Activated T-helper 1 cell treated with anti-CD3 and anti-CD28 coated beads, Interleukin-2, amount 50 U/mL, for 16 hours (primary cell): ENCODE measurements at places on chromosomes 2 and 18.

DNA sequence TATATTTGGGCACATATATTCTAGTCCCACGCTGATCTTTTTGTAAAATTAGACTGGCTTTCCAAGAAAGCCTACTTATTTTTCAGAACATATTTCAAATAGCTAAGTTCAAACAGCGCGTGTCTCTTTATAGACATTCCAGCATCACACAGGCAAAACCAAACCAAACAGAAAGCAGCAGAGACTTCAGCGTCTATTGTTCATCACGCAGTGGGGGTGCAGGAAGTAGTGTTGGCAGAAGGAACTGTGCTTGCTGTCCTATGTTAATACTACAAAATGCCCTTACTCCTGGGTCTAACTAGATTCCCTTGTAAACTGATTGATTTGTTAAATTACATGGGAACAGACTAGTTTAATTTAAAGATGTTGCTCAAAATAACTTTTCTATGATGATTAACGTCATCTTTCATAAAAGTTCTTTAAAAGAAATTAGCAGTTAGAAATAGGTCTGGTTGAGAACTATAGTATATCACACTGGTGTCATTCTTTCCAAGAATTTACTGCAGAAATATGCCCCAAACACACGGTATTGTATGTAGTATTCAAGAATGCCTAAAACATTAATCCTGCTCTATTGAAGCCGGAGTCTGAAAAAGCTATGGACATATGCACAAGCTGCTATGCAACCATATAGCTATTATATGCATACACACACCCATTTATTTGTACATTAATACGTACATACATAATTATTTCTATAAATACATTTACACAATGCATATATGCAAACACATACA, 436.3 kb downstream of the CBLN2 start:
- no peak for DNase-seq

- no peak for DNase-seq
These were observed 1088.1 kb upstream of the PIK3C3 start for GRCh38 chr18:40866968-40867367.

DNA sequence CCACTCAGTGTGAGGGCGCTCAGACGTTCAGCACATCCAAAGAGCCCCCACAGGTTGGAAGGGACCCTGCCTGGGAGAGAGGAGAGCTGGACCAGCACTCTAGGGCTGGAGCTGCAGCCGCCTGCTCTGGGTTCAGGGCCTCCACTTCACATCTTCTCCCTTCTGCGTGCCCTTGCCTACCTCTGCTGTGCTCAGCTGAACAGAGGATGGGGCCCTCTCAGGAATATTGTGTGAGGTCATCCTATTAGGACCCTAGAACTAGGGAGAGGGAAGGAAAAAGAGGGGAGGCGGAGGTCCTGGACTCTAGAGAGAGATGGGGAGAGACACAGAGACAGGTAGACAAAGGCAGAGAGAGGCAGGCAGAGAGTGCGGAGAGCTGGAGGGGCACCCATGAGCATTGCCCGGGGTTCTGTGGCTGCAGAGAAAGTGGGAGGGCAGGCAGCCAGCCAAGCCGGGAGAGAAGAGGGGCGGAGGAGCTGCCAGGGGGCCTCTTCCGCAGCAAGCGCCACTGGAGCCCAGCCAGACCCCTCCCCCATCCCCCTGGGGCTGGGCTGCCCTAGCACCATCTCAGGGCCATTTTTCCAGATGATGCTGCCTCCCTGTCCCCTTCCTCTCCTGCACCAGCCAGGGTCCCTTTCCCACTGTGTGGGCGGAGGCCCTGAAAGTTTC, 8.3 kb upstream of the TNS1 start:
- DNase-seq: no peak

- DNase-seq: no peak
These were observed 169.4 kb downstream of the RTP5 start for GRCh38 chr2:242038928-242039341.

DNA sequence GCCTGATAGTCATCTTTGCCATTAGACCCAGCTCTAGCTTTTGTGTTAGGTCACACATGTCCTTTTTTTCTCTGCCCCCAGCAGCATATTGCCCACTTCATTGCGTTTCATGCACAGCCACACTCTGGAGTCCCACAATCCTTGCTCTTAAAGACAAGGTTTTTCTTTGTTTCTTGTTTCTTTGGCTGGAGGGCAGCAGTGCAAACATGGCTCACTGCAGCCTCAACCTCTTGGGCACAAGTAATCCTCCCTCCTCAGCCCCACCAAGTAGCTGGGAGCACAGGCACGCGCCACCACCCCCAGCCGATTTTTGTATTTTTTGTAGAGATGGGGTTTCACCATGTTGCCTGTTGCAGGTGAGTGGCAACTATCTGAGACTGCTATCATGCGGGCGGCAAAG, 16.9 kb upstream of the PAPOLG start:
- DNase-seq: no peak

DNA sequence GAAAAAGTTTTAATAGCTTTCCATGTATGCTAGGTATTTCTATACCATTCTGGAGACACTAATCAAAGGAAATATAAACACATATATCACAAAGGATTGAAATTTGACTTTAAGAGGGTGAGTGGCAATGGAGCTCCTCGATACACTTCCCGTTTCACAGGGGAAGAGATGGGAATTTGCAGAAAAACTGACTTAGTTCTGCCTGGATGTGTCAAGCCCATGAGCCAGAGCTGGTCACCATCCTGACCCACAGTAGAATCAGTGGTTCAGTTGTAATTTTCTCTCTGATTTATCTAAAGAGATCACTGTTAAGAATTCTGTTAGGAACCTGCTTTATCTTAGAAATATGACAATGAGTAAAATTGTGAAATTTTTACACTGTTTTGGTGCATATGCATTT, 34.2 kb downstream of the PLCL1 start:
- DNase-seq: no peak

DNA sequence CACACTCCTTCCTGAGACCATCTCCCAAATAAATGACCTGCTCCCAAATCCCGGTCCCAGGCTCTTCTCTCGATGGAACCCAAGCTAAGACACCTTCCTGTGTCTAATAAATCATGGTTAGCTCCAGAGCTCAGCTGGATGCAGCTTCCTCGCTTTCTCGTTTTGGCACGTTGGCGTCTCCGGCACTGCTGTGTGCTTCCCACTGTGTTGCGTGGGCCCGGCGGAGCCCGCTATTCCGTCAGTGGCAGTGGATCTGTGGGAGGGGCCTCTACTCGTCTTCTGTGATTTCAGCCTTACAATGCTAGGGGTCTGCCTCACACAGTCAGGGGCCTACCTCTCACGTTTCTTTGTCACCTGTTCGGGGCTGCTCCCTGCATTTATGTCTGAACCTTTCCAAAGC, 29.4 kb upstream of the YWHAQ start:
- DNase-seq: no peak

GRCh38 chr18:36693931-36694620, 134.7 kb downstream of the TPGS2 start:
- no peak for DNase-seq

DNA sequence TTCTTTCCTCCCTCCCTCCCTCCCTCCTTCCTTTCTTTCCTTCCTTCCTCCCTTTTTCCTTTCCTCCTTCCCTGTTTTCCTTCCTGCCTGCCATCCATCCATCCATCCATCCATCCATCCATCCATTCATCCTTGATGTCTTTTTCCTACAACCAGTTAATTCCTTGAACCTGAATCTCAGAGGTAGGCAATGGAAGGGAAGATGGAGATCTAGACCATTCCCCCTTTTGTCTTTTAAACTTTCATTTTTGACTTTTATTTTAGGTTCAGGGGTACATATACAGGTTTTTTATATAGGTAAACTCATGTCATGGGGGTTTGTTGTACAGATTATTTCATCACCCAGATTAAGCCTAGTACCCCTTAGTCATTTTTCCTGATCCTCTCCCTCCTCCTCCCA, 97.4 kb downstream of the OSBPL6 start:
- no peak for DNase-seq

- no peak for DNase-seq
These were observed 183.9 kb upstream of the FIGN start for GRCh38 chr2:163919717-163920116.

- DNase-seq: no peak
These were observed 373.9 kb upstream of the MC4R start for GRCh38 chr18:60746491-60746890.

GRCh38 chr2:119756837-119757236, 2.9 kb upstream of the PTPN4 start:
- DNase-seq: no peak

- DNase-seq: no peak
These were observed 25.1 kb upstream of the INPP4A start for GRCh38 chr2:98419544-98419943.

GRCh38 chr2:160358046-160358445, 135.6 kb downstream of the RBMS1 start:
- DNase-seq: no peak

DNA sequence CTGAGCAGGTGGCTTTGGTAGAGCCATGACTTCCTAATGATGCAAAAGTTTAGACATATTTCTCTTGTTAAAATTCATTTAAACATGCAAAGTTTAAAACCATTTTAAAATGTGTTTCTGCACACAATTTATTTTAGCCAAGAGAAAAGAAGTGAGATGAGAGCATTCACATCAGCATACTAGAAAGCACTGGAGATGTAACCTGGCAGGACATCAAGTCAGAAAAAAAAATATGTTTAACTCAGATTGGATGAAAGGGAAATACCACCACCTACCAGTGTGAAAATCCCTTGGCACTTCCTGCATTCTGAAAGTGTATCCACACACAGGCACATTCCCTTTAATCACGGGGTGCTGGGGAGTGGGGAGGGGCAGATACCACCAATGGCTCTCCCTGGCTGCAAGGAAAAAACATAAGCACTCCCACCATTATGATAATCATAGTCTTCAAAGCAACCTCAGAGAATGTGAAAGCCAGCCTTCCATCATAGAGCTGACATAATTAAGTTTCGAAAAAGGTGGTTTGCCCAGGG, 25.0 kb downstream of the DNER start:
- DNase-seq: no peak

- DNase-seq: no peak
These were observed 219.9 kb downstream of the SH3RF3 start for GRCh38 chr2:109348671-109349502.

GRCh38 chr2:98455494-98455976, 10.9 kb downstream of the INPP4A start:
- no peak for DNase-seq

DNA sequence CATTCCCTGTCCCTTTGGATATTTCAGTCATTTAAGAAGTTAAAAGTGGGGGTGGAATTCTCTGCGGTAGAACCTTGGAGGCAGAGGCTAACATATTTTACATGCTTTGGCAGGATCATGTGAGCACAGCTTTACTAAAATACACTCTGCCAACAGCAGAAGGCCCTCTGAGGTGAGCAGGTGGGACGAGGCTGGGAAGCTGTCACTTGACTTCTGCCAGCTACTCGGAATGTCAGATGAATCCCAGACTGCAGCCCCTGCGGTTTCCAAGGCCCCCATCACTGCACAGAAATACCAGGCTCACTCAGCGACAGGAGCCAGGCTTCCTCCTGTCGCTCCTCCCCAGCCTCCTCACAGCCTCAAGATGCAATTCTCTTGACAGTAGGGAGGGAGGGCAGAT, 220.9 kb upstream of the REV1 start:
- no peak for DNase-seq

- no peak for DNase-seq
These were observed 630 bp upstream of the ZNF512 start for GRCh38 chr2:27582129-27582694.

- DNase-seq: no peak
These were observed 95.0 kb downstream of the RNF144A start for GRCh38 chr2:7012141-7012764.

GRCh38 chr18:31498574-31499524, 872 bp downstream of the DSG2 start:
- no peak for DNase-seq

DNA sequence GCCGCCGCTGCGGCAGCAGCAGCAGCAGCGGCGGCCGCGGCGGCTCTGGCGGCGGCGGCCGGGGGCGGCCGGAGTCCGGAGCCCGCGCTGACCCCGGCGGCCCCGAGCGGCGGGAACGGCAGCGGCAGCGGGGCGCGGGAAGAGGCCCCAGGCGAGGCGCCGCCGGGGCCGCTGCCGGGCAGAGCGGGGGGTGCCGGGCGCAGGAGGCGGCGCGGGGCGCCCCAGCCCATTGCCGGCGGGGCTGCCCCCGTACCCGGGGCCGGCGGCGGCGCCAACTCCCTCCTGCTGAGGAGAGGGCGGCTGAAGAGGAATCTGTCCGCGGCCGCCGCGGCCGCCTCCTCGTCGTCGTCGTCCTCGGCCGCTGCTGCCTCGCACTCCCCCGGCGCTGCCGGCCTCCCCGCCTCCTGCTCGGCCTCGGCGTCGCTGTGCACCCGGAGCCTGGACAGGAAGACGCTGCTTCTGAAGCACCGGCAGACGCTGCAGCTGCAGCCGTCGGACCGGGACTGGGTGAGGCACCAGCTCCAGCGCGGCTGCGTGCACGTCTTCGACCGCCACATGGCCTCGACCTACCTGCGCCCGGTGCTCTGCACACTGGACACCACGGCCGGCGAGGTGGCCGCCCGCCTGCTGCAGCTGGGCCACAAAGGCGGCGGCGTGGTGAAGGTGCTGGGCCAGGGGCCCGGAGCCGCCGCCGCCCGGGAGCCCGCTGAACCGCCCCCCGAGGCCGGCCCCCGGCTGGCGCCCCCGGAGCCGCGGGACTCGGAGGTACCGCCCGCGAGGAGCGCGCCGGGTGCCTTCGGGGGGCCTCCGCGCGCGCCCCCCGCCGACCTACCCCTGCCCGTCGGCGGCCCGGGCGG, 646 bp downstream of the PHLPP1 start:
- DNase-seq: peak; percentile 24

- DNase-seq: no peak
These were observed 308.3 kb downstream of the DLGAP1 start for GRCh38 chr18:4146797-4147196.

DNA sequence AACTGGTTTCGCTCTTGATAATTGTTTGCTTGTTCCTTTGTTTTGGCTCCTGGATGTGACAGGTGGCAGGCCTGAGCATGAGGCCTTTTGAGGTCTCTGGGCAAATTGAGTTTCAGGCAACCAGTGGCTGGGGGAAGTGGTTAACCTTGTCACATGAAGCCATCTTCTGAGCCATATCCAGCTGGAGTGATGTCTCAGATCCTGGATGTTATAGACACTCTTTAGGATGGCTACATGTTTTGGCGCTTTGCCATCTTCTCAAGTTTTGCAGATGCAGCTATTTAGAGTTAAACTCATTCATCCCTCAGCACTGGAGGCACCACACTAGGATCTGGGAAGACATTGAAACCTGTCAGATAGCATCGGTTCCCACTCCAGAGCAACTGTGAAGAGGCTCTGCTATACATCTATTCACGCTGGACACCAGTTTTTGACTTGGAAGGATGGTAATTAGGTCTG, 25.3 kb upstream of the TACR1 start:
- DNase-seq: no peak

GRCh38 chr18:30277676-30278075, 764.9 kb downstream of the DSC3 start:
- no peak for DNase-seq
